ENCODE measurements at places on chromosomes 6 and 20.

GRCh38 chr6:15431762-15432483 lies 186.1 kb downstream of the JARID2 start:
- DNase-seq: peak; percentile 45

DNA sequence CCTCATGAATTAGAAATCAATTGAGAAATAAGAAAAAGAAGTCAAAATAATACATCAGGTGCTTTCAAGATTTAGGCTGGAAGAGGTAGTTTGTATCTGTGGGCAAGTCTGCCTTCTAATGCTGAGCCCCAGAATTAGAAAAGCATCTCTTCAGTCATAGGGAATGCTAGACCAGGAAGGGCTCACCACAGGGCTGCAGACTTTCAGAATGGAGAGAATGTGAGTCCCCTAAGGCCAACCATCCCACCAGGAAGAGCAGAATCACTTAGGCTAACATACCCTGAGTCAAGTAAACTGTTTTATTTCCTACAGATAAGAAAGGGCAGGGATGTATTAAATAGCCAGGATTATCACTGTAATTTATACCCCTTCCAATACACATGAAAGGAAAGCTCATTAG lies 510.2 kb downstream of the RNF144B start:
- DNase-seq: no peak

DNA sequence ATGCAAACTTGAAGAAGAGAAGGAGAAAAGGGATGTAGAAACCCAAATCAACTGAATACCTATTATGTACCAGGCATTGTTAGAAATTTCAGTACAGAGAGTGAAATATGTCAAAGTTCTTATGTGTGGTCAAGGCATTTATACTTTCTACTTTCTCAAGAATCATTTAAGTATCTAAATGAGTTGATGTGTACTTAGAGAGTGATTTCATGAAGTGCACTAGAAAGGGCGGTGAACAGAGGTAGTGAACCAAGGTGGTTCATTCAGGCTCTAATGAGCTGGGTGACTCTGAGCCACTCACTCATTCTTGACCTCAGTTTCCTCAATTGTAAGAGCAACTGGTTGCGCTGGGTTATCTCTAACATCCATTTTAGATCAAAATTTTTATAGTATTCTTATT lies 3.3 kb downstream of the PDE7B start:
- DNase-seq: no peak

- no peak for DNase-seq
Observed at GRCh38 chr6:138246650-138247440, 28.6 kb upstream of the PBOV1 start.

GRCh38 chr6:88295663-88296062 lies 129.5 kb upstream of the CNR1 start:
- DNase-seq: no peak

DNA sequence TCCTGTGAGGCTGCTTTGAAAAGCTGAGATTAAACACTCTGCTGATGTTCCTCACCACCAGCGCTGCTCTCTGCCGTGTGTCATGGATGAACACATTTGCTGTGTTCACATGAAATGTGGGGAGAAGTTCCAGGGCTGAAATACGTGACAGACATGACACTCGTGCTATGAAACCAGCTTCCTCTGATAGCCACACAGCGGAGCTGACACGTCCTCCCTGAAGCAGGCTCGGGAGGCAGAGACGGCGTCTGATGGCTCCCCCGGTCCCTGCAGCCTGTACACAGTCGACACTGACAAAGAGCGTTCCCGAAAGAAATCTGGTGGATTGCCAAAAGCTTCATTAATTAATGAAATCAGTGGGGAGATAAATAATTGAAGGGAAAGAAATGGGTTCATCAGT lies 17.5 kb downstream of the AGPAT4 start:
- DNase-seq: no peak

DNA sequence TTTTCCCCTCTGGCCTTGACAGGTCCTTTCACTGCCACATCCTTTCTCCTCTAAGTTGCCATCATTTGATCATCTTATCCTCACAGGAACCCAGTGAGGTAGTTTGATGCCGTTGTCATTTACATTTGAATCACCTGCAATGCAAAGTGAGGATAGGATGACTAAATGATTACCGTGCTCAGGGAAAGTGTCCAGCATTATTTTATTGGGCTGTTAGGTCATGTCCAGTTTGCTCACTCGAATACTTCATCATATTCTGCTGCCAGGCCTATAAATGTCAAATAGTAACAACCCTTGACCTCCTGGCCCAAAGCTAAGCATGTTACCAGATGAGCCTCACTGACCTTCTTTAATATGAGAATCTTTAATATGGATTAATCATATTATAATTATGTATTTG lies 1068.7 kb upstream of the FLRT3 start:
- DNase-seq: no peak

Data from SW 1271 (cell line).